Daoy (cell line): ENCODE measurements at places on chromosomes 1 and 21. TPM values are rescaled to one million over a fixed set of nuclear protein-coding genes. Genes with fewer than 3 reads are reported as not detected.
A peak's percentile ranks its signal among the peaks of the same experiment; 100 is the strongest.

GRCh38 chr1:185459141-185459540 is 142.1 kb upstream of the IVNS1ABP start:
- no peak for DNase-seq

DNA sequence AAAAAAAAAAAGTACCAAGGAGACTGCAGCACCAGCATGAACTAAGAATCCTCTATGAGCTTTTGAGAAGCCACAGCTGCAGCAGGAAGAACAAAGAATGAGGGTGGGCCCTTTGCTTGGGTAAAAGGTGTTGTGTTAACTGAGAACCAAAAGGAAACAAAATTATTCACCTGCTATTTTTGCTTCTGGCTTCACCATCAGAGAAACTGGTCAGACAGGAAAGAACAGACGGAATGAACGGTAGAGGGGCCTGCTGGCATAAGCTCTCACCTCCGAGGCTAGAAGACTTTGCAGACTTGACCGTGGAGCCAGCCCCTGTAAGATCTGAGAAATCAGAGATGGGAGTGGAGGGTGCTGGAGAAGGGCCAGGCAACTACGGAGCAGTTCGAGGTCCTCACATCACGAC is 27.6 kb downstream of the IL10RB start:
- DNase-seq: no peak

DNA sequence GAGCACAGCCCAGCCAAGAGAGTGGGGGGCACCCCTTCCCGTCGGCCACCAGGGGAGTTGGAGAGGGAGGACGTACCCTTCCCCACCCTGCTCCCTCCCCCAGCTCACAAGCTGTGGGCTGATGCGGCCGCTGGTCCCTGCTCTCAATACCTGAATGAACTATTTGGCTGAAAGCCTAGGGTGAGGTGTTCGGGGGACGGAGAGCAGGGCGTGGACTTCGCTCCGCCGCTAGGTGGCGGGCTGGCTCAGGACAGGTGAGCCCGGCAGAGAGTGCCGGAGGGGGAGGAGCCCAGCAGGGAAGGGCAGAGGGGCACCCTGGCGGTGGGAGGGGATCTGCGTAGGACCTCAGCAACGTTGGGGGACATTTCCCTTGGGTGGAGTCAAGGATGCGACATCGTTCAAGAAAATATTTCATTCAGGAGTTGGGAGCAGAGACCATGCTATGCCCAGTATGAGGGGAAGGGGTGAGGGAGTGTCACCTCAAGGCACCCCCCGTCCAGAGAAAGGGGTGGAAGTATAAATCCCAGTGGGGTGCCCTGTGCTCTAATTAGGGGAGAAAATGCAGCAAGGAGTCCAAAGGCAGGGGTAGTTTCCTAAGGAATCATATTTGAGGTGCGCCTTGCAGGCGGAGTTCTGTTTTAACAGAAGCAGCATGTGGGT is 12.0 kb upstream of the RHBG start:
- peak; percentile 71 for DNase-seq

Gene AMY1C
- not detected in 2 replicates for total RNA-seq

DNA sequence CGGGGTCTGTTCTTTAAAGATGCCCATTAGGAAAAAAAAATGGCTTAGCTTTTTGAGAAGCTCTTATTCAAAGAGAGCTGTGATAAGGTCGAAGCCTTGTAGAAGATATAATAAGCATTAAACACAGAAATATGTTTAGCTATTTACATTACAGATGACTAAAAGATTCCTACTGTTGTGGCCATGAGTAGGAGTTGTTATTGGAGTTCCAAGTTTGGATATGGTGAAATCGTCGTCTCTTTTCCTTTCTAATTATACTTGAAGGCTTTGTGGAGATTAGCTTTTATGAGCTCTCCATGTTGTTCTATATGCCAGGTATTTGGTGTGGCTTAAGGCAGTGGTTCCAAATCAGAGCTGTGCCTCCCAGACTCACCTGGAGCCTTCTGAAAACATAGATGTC is 79.9 kb upstream of the LAMC2 start:
- no peak for DNase-seq
